ENCODE measurements at places on chromosomes 7 and 10.

DNA sequence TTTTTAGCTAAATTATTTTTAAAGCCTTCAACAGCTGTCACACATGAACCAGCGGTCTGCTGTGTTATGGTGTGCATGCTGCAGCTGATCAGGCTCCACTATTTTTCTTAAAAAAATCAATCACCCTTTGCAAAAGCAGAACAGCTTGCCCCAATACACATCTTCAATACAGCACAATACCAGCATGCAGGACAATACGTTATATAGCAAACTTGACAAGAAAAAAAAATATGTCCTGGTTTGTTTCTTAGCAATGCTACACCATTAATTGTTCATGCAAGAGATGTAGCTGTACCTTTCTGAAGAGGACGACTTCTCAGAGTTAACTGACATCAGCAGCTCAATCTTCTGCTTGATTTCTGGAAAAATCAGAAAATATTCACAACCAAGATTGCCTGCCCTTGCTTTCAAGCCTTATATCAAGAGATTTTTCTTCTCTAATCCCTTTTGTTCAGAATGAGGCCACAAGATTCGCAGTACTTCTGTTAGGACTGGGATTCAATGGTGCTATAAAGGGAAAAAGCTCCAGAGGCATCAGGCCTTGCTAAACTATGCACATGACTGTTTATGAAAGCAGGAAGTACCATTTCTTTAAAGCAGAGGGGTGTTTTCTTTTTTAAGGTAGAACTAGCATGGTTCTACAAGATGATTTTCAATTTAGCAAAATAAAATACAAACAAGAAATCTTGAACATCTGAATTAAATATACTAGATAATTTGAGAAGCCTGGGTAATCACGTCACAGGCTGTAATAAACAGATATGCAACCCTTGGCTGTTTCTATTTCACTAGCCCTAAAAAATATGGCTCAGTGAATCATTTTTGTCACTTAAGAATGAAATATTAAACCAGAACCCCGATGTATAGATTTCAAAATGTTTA lies 120.0 kb downstream of the SRPK2 start:
- no peak for DNase-seq

DNA sequence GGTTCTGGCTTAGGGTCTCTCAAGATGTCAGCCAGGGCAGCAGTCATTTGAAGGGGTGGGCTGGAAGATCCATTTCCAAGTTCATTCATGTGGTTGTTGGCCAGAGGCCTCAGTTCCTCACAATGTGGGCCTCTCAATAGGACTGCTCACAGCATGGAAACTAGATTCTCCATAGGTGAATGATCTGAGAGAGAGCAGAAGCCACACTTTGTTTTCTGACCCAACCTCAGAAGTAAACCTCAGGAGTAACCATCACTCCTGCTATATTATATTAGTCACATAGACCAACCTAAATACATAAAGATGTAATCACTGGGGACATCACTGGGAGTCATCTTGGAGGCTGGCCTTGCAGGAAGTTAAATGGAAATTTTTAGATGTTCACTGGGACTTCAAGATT lies 42.2 kb downstream of the GBF1 start:
- DNase-seq: no peak

DNA sequence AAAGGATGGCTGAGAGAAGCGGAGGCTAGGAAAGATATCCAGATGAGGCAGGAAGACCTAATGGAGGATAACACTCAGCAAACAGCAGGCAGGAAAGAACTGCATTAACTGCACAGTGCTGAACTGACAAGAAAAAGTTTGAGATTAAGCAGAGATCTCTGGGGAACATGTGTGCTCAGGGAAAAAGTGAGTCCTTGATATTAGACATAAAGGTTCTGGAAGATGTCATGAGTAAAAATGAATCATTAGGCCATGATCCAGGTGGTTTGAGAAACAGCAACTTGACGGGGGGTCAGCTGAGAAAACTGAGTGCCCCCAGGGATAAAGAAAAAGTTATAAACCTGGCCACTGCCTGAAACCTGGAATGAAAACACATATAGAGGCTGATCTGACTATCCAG lies 27.3 kb upstream of the ANK3 start:
- no peak for DNase-seq

DNA sequence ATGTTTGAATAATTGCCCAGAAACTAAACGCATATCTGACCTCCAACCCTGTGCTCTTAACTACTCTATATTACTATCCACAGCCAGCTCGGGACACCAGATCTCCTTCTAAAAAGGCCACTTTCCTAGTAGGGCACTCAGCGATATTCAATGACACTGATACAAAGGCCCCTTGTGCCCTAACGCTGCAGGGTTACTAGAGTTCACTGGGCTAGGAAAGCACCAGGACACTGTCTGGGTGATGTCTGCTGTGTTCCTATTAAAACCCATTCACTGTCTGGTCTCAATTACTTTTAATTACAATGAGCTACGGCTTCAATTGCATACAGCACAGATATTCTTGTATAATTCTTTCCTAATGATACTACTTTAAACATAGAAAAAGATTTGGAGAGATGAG lies 91.7 kb downstream of the SORCS1 start:
- no peak for DNase-seq

GRCh38 chr7:107047902-107048782 lies 3.6 kb downstream of the PRKAR2B start:
- DNase-seq: no peak

DNA sequence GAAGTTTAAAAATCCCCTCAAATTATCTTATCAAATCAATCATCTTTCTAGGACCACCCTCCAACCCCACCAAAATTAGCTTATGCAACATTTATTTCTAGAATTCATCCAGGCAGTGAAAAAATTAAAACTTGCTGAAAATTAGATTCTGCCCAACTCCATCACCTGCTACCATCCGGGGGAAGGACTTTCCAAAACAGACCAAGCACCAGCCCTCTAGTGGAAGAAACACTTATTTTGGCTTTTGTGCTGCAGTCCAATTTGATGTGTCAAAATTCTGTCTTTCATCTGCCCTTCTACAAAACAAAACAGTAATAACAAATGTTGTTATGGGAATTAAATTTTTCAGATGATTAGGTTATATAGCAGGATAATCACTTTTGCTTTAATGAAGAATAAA lies 35.1 kb downstream of the GCC1 start:
- no peak for DNase-seq

- no peak for DNase-seq
Measured at GRCh38 chr10:60490013-60490412, 100.3 kb upstream of the ANK3 start.

DNA sequence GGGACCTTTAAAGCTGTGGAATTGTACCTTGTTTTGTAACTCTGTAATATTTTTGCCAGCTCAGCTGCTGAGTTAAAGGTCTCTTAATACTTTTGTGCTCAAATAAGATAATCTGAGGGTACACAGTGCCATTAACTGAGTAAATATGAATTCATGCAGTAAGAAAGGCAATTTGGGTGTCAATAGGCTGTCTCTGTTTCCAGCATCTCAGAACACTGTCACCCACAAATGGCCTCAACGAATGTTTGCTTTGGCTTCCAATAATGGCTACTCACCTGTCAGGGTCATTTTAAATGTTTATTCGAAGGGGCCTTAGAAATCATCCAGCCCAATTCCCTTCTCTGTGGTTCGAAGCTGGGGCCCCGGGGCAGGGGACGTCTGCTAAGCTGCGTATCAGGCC lies 225.4 kb downstream of the ZMYND11 start:
- DNase-seq: no peak

- no peak for DNase-seq
Measured at GRCh38 chr10:11687357-11687771, 54.8 kb upstream of the ECHDC3 start.

GRCh38 chr10:119970107-119970506 lies 77.6 kb downstream of the SEC23IP start:
- DNase-seq: no peak

- no peak for DNase-seq
Measured at GRCh38 chr7:42886129-42886528, 25.7 kb downstream of the C7orf25 start.

DNA sequence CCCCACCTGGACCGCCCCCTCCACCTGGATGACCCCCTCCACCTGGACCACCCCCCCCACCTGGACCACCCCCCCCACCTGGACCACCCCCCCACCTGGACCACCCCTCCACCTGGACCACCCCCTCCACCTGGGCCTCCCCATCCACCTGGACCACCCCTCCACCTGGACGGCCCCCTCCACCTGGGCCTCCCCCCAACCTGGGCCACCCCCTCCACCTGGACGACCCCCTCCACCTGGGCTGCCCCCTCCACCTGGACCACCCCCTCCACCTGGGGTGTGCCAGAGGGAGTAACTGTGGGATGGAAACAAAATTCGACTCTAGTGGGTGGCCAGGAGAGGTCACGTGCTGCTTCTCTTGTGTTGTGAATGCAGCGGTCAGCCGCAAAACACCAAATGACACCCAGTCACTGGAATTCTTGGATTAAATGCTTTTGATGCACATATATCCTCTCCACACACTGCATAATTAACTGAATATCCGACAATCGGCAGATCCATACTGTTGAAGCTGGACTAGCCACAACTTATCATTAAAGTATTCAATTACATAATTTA lies 316.7 kb downstream of the PTPRN2 start:
- no peak for DNase-seq

- DNase-seq: no peak
Measured at GRCh38 chr10:116430288-116430687, 2.6 kb downstream of the PNLIPRP3 start.
